ENCODE measurements at places on chromosomes 3 and 15.

DNA sequence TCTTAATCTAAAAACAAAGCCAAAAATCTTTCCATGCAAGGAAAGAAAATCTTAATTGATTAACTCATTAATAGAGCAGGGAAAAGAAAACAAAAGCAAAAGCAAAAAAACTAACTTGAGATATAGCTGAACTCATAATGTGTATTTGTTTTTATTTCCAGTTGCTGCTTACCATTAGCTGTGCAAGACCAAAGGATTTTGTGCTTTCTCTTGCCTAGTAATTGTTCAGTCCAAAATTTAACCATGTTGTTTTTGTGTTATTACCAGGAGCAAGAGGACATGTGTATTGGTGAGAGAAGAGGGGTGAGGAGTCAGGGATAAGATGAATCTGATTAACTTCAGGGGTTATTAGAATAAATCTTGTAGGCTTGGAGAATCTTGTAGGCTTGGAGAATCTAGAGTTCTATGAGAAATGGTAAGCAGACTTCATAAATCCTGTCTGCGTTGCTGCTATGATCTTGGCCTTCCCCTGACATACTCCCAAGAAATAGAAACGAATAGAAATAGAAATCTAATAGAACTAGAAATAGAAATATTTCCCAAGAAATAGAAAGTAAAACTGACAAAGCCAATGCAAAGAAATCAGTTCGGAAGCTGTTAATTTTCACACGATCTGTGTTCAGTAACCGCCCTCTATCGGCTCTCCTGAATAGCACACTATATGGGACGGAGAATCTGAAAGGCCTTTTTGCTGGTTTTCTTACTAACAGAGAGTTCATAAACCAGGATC is 72.6 kb upstream of the TNFSF10 start:
- DNase-seq = peak; percentile 51

DNA sequence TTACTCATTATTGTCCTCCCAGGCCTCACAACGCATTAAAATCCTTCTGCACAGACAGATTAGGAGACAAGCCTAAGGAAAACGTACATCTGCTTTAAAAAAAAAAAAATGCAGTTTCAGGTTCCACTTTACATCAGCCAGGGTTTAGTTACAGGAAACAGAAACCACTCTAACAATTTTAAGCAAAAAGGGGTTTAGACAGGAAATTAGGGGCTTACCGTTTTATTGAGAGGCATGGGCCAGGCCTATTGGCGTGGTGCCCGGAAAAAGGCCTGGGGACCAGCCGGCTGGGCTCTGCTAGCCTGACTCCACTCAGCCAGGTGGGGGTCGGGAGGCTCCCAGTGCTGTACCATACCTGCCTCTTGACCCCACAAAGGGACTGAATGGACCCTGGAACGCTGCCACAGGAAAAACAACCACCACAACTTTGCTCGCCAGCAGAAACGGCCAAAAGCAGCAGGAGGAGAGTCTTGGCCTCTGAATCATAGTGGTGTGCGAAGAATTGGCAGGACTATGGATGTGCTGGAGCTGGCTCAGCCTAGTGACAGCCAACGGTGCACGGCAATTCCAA is 124.3 kb downstream of the CHSY1 start:
- peak; percentile 95 for DNase-seq

DNA sequence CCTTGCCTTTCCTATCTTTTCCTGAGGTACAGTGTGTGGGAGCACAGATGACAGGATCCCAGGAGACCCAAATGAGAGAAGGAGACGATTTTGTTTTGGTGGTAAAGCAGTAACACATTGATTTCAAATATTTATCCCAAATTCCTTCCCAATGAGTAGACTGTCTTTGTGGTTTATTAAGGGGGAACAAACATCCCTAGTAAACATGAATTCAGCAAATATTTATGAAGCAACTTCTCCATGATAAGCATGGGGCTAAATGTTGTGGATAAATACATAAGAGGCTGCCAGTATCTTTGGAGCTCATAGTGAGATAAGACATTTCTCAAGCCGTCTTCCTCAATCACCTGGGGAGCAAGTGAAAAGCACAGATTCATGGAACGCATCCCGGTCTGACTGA is 460.8 kb upstream of the CFAP20DC start:
- DNase-seq = no peak

DNA sequence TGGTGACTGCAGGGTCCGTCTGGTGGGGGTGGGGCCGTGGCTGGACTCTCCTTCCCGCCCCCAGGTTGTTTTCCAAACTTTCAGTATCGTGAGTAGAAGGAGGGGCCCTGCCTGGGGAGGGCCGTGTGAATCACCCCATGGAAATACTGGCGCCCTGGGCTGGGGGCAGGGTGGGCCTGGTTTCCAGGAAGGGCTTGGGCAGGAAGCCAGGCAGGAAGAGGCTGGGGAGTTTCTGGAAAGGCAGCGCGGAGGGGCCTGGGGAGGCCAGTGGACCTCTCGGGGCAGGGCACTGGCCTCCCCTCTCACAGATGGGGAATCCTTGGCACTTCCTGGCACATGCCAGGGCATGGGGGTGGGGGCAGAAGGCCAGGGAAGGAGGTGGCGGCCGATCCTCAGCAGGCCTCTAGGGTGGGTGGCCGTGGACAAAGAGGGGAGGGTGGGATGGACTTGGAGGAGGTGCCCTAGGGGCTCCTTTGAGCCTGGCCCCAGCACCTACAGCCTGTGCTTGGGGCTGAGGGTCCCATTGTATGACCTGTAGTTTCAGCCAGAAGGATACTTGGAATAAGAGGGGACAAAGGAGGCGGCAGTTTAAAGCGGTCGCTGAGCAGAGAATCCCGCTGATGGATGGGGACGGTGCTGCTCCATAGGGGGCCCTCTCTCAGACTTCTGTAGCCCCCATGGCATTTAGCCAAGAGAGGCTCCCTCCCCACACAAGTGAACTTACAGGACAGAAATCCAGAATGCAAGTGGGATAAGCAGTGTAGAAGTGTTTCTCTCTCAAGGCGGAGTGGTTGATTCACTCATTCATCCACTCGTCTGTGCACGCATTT is 56.5 kb upstream of the GATA2 start:
- peak; percentile 53 for DNase-seq

GRCh38 chr3:120693439-120694171 is 11.6 kb upstream of the HGD start:
- peak; percentile 12 for DNase-seq

GRCh38 chr15:67003586-67003985 is 61.8 kb upstream of the SMAD3 start:
- DNase-seq = no peak

Data from fibroblast of the conjunctiva (primary cell).